Central memory CD8-positive, alpha-beta T cell (primary cell): ENCODE measurements at places on chromosomes 2 and 18.

DNA sequence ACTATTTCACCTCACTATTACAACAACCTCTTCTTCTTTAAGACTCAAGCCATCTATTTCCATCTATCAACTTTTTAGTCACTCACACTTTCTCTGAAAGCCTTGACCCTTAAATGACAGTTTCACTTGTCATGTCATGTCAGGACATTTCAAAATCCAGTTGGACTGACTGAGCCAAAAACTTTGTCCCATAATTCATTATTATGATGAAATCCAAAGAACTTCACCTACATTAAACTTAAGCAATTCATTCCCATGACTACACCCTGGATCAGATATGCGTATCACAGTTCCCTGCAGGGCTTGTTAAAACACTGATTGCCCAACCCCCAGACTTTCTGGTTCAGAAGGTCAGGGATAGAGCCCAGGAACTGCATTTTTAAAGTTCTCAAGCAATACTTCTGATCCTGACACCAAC is 26.5 kb downstream of the LDAH start:
- DNase-seq = no peak

- DNase-seq = no peak
Observed at GRCh38 chr2:51953931-51954330, 922.0 kb upstream of the NRXN1 start.

- DNase-seq = no peak
Observed at GRCh38 chr2:232543491-232543890, 4.0 kb downstream of the CHRNG start.

GRCh38 chr18:80231151-80231550 is 16.2 kb downstream of the PARD6G start:
- no peak for DNase-seq

GRCh38 chr2:179652296-179652695 is 209.1 kb downstream of the ZNF385B start:
- DNase-seq = no peak

- peak; percentile 31 for DNase-seq
Observed at GRCh38 chr18:35376742-35377695, at the start of gene ZNF396. Gene ZNF396, minus strand, starts transcription at chr18:35377337. Its CDS starts 3,045 bp downstream, at chr18:35374292.

DNA sequence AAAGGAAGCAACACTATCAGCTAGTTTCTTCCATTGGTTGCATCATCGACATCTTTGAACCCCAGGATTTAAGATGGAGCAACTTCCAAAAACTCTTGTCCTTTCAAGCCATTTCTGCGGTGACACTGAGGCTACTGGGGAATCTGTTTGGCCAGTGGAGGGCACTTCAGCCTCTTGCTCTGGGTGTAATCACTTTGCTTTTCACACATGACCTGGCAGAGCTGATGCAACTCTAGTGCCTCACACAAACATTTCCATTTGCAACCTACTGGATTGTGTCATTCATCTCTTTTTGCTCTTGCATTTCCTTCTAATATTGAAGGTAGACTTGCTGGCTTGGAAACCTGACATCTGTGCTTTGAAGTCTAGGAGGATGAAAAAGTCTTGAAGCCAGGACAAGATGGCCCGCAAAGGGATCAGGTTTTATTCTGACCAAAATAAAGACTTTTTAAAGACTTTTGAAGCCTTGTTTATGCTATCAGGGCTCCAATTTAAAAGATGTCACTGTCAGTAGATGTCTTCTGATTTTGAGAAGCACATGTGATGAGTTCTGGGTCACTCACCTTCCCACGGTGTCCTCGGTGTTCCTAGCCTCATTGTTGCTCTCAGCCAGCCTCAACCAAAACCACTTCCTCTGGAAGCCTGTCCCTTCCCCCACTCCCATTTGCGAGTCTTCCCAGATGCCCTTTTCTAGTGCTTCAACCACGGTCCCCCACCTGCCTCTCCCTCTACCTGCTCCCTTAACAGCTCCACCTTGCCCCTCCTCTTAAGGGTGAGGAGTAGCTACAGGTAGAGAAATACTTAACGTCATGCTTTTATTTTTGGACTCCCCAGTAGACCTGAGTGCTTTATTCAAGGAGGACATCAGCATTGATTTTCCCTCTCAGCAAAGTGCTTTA is 69.7 kb upstream of the KCNE4 start:
- no peak for DNase-seq

DNA sequence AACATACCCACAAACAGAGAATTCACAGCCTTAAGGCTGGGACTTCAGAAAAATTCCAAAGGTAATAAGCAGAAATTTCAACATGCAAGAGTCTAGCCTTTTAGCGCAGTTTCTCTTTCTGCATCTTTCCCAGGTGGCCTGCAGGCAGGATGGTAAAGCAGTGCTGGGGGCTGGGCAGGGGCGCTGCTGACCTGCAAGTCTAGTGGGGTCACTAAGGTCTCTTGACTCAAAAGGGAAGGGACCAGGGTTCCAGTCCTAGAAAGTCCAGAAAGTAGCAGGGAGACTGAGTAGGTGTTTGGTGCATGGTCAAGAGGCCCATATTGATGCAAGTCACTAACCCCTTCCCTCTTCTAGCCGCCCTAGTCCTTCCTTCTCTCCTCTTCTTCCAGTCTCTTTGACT is 169.2 kb downstream of the TGIF1 start:
- no peak for DNase-seq

DNA sequence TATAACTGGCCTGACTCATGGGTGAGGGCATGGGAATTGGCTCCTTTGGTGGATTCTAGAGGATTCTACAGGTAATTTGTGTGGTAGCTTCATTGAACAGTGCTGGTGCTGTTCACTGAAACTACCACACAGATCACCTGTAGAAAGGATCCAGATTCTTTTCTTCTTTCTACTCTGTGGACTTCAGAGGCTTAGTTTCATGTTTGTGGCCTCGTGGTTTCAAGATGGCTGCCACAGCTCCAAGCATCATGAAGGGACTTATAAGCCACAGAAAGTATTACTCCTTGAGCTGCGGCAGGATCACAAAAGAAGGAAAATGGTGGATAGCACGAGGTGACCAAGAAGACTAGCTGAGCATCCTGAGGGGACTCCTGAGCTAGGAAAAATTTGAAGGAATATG is 88.9 kb downstream of the ADCYAP1 start:
- DNase-seq = no peak

GRCh38 chr2:197869501-197870111 is 65.2 kb downstream of the PLCL1 start:
- no peak for DNase-seq
